Activated CD4-positive, CD25-positive, alpha-beta regulatory T cell (primary cell): ENCODE measurements at places on chromosomes 12 and 14.

DNA sequence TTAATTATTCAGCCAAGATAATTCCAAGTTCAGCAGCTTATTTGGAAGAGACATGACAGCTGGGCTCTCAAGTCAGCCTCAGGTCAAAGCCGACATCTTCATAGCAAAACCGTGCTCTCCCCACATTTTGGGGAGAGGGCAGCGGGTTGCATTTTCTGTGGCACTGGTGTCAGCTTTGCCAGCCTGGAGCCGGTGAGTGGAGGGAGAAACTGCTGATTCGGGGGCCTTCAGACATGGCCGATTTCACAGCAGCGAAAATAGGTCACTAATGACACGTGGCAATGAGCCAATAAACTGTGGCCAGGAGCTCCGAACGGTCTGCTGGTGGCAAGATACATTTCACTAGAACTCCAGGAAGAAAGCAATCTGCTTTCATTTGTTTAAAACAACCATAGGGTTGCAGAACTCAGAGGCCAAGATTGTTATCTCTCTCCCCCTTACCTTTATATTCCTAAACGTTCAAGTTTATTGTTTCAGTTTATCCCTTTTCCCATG, 173.2 kb downstream of the CAND1 start:
- no peak for DNase-seq

GRCh38 chr12:9906873-9907272, 25.3 kb downstream of the CLEC2A start:
- no peak for DNase-seq

DNA sequence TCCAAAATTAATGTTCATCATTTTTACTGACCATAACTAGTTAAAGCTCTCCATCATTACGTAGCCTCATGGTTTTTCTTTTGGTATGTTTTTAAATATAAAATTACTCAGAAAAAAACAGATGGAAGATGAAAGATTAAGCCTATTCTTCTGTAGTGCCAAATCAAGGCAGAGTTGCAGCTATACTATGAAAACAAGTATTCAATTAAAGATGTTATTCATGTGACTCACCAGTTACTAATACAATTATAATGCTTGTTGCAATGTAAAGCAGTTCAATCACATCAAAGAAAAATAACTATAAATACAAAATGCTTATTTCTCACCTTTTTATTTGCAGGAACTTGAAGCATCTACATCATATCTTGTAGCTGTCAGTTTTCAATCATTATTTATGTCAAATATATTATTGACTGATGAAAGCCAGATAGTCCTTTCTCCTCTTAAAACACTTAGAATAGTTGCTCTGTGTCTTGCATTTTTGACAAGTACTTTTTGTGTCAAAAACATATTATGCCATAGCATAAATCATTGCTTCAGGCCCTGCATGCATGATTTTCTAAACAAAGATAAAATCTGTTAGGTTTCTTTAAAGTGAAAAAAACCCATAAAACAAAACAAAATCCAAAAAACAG, 36.0 kb upstream of the TRHDE start:
- DNase-seq: no peak

DNA sequence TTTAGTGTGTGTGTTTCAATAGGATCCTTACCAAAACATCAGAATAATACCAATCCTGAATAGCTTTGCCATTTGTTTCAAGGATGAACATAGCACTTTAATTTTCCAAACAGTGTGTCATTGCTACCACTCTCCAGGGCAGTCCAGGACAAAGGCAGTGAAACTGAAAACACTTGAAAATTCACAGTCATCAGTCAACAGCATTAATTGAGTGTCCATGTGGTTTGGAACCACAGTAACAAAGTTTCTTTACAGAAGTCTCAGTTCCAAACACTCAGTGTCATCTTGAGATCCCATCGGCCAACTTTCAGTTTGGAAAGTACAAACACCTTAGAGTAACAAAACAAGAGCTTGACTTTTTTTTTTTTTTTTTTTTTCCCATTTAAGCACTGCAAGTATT, 228.4 kb upstream of the SOX5 start:
- no peak for DNase-seq

DNA sequence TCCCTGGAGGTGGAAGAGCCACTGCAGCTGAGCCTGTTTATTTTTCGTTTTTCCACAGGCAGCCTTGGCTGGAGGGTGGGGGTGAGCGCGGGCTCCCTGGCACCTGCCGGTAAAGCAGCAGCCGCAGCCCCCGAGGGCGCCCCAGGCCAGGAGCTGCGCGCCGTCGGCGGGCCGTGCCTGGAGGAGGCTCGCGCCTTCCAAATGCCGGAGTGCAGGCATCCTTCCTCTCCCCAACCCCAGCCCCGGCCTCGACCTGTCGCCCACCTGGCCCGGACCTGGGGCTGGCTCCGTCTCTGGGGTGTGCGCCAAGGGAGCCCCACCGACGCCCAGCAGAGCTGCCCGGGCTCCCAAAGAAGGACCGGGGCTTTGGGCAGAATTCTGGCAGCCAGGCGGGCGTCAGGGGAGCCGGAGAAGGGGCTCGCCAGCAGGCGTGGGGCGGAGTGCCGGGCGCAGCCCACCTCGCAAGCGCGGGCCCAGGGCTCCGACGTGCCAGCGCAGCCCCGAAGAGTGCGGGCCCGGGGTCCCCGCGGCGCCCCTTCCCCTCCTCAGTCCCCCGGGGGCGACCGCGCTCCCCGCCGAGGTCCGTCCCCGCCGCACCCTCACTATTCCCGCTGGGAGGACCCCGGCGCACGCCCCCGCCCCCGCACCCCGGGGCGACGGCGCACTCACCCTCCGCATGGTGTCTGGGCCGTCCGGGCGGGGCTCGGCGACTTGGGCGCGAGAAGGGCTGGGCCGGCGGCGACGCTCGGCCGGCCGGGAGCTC, 130.3 kb downstream of the NDUFA12 start:
- no peak for DNase-seq
